ENCODE measurements at places on chromosomes 2 and 18.

- no peak for DNase-seq
These were observed 49.7 kb downstream of the RRM2 start for GRCh38 chr2:10172033-10172871.

GRCh38 chr2:55357927-55358326, 61.7 kb downstream of the CCDC88A start:
- no peak for DNase-seq

- no peak for DNase-seq
These were observed 1540.2 kb upstream of the SLC39A10 start for GRCh38 chr2:194116861-194117260.

GRCh38 chr2:188295067-188295685, 3.5 kb downstream of the GULP1 start:
- no peak for DNase-seq

DNA sequence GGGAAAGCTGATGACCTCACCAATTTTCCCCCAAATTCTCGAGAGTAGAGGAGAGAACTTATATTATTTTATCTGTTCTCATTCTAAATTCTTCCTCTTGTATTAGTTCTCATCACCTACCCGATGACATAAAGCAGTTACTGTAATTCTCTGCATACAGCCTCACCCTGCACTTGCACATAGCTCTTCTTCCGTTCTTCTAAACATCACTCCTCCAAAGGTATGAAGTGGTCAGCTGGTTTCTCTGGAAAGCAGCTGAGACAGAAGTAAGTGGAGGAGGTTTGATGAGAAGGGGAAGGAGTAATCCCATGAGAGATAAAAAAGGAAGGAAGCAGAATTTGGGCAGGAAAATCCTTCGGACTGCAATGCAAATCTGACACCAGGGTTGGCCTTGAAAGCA, 39.0 kb downstream of the FBXO48 start:
- no peak for DNase-seq

- no peak for DNase-seq
These were observed 9.5 kb downstream of the USP40 start for GRCh38 chr2:233556881-233557736.

DNA sequence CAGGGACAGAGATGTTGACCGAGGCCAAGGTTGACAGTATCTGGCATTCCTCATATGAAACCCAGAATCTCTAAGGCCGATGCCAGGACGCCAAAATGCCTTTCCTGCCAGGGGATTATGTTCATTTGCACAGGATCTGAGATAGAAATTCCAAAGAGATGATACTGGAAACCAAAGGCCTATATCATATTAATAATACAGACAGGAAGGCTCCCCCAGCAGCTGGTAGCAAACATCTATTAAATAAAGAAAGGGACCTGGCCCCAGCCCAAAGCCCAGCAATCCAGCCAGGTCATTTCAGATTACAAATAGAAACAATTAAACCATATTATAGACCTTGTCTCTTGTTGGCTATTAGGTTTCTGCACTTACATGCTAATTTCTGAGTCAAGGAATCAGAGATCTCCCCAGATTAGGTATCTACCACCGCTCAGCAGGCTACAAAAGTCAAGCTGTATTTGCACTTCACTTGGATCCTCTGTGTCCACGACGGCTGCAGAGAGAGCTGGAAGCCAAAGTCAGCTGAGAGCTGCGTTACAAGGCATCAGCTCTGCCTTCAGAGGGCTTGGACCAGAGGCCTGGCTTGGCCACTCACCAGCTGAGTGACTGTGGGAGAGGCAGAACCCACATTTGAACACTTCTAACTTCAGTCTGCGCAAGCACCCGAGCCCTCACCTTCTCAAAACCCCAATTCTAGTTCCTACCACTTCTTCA, 269.3 kb upstream of the SIX2 start:
- DNase-seq = no peak

DNA sequence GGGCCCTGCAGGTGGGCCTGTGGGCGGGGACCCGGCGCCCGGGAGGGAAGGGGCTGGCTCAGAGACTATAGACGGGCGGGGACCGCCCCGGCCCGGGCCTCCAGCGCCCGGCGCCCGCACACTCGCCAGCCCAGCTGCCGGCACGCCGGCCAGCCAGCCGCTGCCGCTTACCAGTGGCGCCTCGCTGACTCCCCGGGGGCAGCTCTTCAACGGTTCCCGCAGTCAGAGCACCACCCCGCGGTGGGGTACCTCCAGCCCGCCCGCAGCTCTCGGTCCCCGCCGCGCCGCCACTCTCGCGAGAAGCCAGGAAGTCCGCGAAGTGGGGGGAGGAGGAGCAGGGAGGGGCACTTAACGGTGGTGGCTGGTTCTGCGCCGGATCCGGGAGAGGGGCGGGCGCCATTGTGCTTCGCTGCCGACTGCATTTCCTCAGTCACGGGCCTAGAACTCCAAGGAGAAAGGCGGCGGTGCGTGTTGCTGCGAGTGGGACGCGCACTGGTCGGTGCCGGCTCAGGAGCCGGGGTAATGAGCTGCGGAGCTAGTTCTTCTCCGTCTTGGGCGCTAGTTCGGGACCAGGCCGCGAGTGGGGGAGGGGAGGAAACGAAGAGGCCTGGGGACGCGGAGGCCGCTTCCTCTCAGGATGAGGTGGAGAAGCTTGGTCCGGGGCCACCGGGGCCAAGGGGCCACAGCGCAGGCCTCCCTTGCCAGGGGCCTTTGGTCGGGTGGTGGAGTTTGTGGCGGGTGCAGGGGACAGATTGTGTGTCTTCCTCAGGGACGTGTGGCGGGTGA, at the start of gene MARCHF7:
Gene MARCHF7 (plus strand): TSS at position 364 of the 786 bp plus-strand sequence. CDS start 16,517 bp downstream, outside the sequence.
- DNase-seq = peak; percentile 97

DNA sequence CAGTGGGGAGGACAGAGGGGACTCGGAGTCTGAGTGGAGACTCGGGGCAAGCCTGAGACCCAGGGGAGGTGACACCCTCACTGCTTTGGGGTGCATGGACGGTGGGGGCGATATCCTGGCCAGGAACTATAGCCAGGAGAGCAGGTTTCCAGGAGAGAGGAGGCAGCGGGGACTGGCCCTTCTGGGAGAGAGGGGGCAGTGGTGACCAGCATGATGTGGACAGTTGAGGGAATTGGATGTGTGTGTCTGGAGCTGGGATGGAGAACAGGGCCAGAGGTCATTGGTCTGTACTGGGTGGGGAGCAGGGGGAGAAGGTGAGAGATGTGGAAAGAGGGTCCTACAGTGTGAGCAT, 63.6 kb downstream of the ACKR3 start:
- DNase-seq = no peak

DNA sequence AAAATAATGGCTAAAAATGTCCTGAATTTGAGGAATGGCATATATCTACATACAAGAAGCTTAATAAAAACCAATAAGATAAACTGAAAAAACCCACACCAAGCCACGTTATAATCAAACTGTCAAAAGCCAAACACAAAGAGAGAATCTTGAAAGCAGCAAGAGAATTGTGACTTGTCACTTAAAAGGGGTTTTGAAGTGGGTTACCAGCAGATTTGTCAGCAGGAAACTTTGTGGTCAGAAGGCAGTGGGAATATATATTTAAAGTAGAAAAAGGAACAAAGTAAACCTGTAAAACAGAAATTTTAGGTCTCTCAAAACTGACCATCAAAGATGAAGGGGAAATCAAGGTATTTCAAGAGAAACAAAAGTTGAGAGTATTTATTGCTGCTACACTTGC, 171.9 kb upstream of the CNTNAP5 start:
- no peak for DNase-seq

- no peak for DNase-seq
These were observed 20.5 kb downstream of the IL18R1 start for GRCh38 chr2:102376052-102376591.

DNA sequence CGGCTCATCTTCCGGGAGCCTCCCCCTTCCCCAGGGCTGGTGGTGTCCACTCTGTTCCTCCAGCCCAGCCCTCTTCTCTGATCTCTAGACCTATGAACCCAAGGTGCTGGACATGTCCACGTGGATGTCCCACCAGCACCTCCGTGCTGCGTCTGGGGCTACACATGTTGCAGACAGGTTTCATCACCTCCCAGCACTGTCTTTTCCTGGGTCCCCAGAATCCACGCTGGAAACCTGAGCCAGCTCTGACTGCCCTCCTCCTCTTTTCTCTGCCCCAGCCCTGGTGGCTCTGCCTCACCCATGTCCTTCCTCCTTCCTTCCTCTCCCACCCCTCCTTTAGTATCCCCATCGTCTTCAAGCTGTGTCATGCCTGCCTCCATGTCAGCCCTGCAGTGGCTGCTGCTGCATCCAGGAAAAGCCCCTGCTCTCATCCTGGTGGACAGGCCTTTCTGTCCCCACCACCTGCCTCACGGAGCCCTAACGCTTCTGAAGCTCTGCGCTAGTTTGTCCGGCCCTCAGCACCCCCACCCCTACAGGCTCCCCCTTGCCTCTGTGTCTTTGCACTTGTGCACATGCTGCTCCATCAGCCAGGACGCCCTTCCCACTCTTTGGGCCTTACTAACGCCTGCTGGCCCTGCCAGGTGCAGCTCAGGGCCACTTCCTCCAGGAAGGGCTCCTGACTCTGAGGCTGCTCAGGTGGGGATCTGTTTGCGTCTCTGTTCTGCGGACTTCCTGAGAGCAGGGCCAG, 105.9 kb downstream of the DYSF start:
- no peak for DNase-seq

DNA sequence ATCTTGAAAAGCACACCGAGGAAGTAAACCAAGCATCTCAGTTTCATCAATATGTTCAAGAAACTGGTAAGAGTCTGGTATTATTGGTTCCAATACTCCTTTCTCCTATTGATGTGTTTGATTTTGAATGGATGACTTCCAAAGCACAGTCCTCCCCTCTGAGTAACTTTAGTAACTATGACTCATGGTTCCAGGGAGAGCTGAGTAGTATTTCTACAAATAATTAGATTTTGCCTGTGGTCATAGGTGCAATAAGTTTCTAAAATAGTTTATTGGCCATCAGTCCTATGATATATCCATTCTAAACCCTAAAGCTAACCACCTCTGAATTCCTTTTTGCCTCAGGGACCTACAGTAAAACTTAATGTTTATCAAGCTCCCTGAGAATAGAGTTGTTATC, 352.4 kb downstream of the XIRP2 start:
- DNase-seq = no peak

GRCh38 chr2:216119986-216120385, 10.8 kb downstream of the XRCC5 start:
- no peak for DNase-seq

DNA sequence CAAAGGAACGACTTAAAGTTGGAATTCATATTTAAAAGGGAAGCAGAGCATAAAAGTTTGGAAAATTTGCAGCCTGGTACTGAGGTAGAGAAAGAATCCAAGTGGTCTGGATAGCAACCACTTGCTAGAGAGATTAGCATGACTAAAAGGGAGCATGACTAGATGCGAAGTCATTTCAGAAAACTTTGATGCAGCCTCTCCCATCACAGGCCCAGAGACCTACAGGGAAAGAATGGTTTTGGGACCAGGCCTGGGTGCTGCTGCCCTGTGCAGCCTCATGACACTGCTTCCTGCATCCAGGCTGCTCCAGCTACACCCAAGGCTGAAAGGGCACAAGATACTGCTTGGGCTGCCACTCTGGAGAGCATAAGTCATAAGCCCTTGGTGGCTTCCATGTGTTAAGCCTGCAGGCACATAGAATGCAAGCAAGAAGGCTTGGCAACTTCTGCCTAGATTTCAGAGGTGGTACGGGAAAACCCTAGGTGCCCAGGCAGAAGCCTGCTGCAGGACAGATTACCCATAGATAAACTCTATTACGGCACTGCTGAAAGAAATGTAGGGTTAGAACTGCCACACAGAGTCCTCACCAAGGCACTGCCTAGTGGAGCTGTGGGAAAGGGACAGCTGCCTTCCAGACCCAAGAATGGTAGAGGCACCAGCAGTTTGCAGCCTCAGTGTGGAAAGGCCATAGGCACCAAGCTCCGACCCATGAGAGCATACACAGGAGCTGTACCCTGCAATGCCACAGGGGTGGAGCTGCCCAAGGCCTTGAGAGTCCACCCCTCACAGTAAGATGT, 12.6 kb upstream of the CHN1 start:
- no peak for DNase-seq

- DNase-seq = no peak
These were observed 485.2 kb upstream of the REG3G start for GRCh38 chr2:78540255-78540654.

DNA sequence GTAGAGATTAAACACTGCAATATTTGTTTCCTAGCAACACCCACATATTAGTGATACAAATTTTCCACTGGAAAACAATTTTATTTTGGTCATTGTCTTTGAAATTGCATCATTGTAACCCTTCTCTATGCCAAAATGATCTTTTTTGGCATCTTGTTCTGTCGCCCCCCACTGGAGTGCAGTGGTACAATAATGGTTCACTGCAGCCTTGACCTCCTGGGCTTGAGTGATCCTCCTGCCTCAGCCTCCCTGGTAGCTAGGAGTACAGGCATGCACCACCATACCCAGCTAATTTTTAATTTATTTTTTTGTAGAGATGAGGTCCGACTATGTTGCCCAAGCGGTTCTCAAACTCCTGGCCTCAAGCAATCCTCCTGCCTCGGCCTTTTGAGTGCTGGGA, 117.4 kb downstream of the PIK3C3 start:
- DNase-seq = no peak

Data from CD4-positive, alpha-beta T cell treated with Interleukin-10 for 1 hour (primary cell).